ENCODE measurements at places on chromosomes 4 and X.

DNA sequence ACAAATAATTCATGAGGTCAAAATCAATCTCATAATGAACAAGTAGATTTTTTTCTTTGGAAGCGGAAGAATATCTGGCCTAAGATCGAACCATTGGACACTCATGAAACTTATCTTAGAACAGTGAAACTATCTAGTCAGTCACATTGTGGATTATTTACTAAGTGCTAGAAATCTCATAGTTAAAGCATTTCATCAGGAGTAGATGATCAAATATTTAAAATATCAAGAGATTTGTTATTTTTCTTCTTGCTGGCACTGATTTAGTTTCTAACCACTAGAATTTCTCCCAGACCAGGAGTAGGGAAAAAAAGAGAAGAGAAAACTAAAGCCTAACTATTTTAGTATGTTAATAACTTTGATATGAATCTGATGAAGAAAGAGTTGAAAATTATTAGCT lies 105.5 kb downstream of the SHROOM3 start:
- DNase-seq = no peak

DNA sequence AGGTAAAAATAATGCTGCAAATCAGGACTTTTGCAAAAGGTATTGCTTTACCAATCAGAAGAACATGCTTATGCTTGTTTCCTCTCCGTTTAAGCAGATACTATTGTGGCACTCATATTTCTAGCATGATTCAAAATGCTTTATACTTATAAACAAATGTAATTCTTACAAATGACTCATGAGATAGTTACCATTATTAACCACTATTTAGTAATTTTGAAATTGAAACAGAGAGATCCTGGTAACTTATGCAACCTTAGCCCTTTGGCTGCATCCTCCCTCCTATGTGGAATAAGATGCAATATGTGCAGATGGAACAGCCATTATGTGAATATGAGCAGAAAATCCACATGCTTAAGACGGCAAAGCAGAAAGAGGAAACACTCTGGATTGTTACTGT lies 164.7 kb downstream of the PCDH18 start:
- no peak for DNase-seq

- no peak for DNase-seq
Measured at GRCh38 chrX:40158036-40158706, 60.4 kb upstream of the BCOR start.

DNA sequence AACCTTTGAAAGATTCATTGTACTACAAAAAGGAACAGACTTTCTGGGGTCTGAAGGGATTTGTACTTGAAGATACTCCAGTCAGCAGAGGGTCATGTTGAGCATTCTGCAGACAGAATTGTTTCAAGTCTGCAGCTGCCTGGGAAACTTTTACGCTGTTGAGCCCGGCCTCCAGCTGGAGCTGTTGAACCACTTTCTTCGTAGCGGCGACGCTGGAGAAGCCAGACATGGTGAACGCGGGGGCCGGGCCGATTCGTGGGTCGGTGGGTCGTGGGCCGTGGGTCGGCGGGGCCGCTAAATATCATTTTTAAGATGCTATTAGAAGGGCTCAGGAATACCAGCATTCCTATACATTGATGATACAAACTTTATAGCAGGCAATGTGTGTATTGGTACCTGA lies 12.0 kb upstream of the RTL9 start:
- no peak for DNase-seq

DNA sequence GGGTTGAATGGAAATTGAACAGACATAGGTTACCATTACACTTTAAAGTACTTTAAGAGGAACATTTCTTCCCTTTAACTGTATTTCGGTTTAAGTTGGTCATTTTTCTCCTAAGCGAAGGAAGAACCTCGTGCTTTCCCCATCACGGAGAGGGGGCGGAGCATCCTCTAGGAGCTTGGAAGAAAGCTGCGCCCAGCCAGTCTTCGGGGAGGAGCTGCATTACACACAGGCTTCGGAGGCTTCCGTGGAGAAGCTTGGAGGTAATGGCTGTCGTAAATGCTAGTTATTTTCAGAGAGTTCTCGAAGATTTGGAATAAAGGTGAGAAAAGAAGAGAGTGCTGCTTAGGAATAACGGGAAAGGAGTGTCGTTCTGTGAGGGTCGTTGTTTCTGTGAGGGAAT lies at the start of gene PWWP3B:
Gene PWWP3B (plus strand): TSS at position 199 of the 400 bp plus-strand sequence. CDS start 37,128 bp downstream, outside the sequence.
- no peak for DNase-seq
